ENCODE measurements at places on chromosomes 2 and 18.

DNA sequence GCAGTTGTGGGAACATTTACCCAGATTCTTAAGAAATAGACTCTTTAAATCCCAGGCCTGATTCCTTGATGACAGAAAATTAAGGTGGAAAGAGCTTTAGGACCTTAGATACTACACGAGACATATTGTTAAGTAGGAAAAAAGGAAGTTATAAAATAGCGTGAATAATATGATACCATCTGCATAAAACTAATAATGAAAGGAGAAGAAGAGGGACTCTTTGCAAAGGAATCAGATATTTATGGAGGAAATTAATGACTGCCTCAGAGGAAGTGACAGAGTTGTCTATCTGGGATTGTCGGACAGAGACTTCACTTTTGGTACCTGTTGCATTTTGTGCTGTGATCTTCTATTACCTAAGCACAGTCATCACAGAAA is 20.8 kb downstream of the APCDD1 start:
- DNase-seq = no peak

DNA sequence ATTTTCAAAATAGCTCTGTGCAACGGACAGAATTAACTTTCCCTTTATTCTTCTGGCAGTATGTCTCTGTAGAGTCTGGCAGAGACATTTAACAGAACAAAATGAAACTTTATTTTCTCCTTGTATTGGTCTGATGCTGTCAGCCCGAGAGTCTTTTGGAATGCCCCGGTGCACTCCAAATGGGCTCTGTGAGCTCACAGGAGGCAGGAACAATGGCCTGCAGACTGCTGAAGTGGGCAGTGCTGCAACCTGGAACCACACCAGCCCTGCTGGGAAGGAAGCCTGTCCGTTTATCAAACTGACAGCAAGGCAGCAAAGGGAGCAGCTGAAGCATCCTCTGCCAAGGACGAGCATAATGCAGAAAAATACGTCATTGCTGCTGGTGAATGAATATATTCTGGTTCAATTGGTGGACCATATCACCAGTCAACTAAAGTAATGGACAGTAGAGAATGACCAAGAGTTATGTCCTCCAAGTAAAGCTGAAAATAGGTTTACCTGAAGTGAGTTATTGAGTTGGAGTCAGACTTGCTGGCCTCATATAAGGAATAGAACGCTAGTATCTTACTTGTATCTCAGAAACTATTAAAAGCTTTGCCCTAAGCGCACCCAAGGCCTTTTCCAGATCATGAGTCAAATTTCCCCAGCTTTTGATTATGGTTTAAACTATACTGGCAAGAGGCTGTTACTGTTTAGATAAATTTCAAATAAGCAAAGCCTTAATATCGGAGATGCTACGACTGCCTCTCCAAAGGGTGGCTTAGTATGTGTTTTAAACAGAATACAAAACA is 207.6 kb upstream of the TANK start:
- no peak for DNase-seq

GRCh38 chr2:42261518-42262195 is 92.5 kb downstream of the EML4 start:
- no peak for DNase-seq

GRCh38 chr2:238701341-238702206 is 146.3 kb upstream of the TWIST2 start:
- DNase-seq = no peak

DNA sequence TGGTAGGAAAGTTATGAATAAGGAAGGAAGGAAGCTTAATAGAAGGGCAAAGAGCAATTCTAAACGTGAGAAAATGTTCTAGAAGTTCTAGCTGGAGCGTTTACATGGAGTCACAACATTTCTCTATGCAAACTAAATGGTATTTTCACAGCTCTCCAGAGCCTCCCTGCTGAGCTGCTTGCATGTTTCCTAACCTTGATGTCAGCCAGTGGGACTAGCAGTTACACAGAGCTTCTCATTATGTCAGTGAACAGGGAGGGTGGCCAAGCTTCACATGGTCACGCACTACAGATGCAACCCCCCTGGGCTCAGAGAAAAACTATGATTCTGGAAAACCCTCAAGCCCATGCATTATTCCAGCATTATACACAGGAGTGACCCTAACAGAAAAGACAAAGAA is 153.4 kb upstream of the CCDC150 start:
- no peak for DNase-seq

GRCh38 chr2:44933434-44933951 is 8.0 kb upstream of the SIX3 start:
- DNase-seq = no peak

DNA sequence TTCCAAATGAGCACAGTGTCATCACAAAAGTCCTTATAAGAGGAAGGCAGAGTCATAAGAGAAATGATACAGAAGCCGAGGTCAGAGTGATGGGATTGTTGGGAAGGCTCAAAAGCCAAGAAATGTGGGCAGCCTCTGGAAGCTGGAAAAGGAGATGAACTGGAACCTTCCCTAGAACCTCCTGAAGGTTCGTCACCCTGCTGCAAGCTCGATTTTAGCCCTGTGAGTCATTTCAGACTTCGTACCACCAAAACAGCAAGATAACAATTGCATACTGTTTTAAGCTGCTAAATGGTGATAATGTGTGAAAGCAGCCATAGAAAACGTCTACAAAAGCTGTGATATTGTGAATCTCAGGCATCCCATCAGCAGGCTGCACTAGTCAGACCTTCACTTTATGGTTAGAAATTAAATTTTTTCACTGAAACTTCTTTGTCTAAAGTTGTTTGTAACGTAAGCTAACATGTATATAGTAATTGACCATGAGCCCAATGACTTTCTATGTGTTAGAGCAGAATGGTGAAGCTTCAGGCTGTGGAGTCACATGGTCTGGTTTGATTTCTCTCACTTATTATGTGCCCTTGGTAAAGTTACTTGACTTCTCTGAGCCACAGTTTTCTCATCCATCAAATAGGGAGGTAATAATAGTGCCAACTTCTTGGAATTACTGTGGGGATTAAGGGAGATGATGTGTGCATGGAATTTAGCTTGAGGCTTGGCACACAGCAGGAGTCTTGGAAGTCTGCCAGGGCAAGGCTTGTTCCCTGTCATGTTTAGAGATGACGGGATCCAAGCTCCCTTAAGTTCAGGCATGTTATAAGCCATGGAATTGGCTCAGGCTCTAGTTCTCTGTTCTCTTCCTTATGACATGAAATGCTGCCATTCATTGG is 132.0 kb upstream of the CCDC195 start:
- DNase-seq = no peak

DNA sequence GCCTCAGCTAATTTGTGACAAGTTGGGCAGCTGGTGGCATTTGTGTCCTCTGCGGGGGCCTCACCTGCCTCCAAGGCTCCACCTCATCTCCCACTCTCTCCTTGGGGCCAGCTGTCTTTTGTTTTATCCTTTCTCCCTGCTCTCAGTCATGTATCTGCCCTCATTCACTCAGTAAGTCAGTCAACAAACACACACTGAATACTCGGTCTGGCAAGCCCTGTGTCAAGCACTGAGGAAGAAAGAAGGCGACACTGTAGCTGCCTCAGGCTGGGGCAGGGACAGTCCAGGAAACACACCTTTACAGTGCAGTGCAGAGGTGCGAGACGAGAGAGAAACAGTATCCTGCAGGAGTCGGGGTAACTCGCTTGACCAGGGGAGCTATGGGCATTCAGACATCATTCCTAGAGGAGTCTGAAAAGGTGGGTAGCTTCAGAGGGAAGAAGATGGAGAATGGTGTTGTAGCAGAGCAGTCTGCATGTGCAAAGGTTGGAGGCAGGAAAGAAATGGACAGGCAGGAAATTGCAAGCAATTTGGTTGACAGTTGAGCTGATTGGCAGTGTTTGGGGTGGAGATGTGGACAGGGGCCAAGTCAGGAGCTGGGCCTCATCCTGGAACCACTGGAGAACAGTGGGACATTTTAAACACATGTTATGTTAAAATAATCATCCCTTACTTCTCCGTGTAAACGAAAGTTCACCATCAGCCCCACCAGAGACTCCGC is 34.9 kb downstream of the SCTR start:
- DNase-seq = no peak

DNA sequence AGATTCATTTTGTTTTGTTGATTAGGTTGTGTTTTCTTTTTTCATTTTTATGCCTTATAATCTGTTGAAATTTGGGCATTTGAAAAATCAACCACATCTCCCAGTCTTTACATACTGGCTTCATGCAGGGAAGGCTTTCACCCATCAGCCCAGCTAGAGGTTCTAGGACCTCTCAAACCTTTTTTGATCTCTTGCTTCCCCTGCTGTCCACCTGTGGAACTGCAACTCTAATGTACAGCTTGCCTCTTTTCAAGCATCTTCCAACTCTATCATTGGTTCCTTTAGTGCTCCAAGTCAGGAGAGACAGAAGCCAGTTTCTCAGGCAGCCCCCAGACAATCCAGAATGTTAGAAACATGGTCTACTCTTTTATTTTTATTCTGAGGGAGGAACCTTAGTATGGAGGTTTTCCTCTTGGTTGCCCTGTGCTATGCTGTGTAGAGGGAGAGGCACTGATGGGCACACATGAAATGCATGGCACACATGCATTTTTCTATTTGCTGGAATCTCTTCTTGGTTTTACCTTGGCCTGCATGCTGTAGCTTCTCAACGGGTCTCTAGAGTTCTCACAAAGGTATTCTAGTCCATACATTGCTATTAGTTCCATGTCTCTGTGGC is 107.2 kb upstream of the L3MBTL4 start:
- DNase-seq = no peak

DNA sequence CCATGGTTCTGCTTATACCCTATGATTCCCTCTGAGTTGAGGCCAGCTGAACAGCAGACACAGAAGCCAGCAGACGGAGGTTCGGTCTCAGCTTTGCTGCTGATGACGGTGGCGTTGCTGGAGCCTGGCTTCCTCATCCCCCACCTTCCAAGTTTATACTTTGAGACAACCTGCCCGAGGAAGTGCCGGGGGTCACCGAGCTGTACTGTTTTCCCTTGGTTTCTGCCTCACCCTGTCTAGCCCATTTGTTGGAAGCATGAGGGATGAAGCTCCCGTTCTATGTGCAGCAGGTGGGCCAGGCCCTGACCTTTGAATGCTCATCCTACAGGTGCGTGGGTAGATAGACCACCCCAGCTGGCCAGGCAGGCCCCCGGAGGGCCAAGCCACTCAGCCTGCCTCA is 117.3 kb downstream of the MYCN start:
- DNase-seq = no peak

DNA sequence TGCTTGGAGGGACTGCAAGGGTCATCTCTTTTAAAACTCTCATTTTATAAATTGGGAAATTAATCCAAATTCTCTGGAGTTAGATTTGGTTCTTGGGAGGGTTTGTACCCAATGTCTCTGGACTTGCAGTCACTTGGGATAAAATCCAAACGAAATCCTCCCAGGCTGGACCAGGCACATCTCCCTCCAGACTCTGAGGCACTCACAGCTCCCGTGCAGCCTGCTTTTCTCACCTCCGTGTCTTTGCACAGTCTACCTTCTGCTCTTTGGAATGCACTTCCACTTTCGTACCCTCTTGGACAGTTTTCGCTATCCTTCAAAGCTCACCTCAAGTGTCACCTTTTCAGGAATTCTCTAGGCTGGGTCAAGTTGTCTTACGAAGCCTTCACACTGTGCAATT is 166.3 kb downstream of the MYCN start:
- DNase-seq = no peak

- DNase-seq = no peak
Observed at GRCh38 chr2:60516383-60516811, 37.1 kb downstream of the BCL11A start.

DNA sequence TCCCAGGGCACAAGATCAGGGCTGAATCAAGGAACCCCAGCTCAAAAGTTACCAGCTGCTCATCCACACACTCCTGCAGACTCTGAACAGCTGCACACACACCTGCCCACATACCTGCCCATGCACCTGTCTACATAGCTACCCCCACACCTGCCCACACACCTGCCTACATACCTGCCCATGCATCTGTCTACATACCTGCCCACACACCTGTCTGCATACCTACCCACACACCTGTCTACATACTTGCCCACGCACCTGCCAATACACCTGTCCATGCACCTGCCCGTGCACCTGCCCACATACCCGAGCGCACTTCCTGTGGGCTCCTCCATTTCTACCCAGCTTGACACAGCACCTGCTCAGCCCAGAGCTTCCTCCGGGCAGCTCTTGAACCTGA is 122.8 kb upstream of the AGAP1 start:
- DNase-seq = no peak

DNA sequence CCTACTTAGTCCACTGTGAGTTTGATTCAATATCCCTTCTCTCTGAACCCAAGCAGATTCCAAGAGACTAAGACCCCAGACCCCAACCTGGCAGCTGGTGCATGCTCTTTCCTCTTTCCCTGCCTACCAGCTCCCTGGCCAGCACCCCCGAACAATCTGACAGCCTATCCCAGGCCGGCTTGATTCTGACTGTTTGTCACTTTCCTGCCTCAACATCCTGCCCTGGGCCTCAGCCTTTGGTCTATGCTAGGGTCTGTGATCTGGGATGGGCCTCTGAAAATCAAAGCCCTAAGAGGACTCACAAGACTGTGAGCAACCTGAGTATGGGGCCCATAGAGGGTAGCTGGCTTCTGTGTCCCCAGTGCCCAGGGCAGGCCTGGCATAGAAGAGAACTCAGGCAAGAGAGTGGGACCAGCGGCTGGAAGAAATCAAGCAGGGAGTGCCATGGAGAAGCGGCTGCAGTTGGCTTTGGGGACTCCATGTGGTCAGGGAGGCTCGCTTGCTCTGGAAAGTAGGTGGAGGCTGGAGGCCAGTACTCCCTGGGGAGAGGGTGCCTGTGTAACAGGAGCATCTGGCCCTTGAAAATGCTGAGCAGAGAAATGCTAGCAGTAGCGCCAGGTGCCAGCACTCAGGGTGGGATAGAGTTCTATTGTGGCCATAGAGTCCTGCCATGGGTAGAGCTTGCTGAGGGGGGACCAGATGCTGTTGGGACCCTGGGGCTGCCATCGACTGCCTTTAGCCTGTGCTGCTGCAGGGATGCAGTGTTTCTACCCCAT is 343.9 kb downstream of the DYSF start:
- DNase-seq = no peak

DNA sequence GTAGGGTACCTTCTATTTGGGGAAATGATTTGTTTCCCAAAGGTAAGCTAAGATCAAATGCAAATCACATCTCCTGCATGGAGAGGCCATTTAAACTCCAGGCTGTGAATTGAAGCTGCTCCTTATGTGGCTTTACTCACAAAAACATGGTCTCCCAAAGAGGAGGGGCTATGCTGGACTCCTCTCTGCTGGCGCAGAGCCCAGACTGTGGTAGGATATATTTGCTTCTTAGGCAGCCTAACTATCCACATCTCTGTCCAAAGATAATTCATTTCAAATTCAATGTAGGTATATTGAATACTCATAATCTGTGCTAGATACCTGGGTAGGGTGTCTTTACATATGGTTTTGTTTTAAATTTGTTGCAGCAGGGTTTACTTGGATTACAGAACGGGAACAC is 358.5 kb downstream of the ALK start:
- no peak for DNase-seq

- no peak for DNase-seq
Observed at GRCh38 chr2:177579486-177580036, 187.0 kb downstream of the AGPS start.

GRCh38 chr2:65396348-65397026 is 35.9 kb downstream of the SPRED2 start:
- DNase-seq = no peak

- no peak for DNase-seq
Observed at GRCh38 chr2:138974651-138975050, 194.5 kb upstream of the NXPH2 start.

Data from activated CD8-positive, alpha-beta memory T cell treated with anti-CD3 and anti-CD28 coated beads for 4 hours (primary cell).